ENCODE measurements at places on chromosomes 3 and 15. TPM values are rescaled to one million over a fixed set of nuclear protein-coding genes. Genes with fewer than 3 reads are reported as not detected.

- no peak for DNase-seq
Measured at GRCh38 chr3:107892955-107893624, 197.7 kb downstream of the CD47 start.

ACVR2B gene
- total RNA-seq, result 42.6 TPM

EAF2 gene
- 5.3 TPM for total RNA-seq

GOLGA6B gene
- total RNA-seq, result not detected

TMIE gene
- 2.5 TPM for total RNA-seq

GRCh38 chr3:9783954-9784353 is 8.3 kb downstream of the TADA3 start:
- DNase-seq, result no peak

DNA sequence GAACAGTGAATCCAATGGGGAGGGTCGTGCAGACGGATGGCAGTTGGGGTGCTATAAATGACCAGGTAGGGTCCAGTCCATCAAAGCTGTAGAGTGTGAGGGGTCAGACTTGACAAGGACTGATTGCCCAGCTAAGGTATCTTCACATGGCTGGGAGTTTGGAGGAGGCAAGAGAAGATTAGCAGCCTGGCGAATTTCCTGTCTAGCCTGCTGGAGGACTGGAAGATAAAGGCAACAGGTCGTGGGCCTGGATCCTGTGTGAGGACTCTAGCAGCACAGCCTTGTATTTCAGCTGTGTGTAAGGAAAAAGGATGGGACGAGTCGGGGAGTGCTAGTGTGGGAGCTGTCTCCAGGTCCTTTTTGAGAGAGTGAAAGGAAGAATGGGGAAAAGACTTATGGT is 17.6 kb downstream of the CCR5AS start:
- no peak for DNase-seq

DNA sequence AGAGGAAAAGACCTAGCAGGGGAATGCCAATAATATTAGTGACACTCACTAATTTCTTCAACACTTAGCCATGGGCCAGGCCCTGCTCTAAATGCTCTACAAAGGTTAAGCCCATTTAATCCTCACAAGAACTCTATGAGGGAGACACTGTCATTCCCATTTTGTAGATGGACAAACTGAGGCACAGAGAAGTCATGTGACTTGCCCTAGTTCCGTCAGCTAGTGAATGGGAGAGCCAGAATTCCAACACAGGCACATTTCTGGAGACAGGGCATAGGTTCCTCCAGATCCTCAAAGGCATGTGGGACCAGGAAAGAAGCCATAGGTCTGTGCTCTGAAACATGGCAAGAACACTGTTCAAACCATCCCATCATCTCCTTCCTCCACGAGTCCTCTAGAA is 31.5 kb downstream of the LOXL1 start:
- DNase-seq, result no peak

DNA sequence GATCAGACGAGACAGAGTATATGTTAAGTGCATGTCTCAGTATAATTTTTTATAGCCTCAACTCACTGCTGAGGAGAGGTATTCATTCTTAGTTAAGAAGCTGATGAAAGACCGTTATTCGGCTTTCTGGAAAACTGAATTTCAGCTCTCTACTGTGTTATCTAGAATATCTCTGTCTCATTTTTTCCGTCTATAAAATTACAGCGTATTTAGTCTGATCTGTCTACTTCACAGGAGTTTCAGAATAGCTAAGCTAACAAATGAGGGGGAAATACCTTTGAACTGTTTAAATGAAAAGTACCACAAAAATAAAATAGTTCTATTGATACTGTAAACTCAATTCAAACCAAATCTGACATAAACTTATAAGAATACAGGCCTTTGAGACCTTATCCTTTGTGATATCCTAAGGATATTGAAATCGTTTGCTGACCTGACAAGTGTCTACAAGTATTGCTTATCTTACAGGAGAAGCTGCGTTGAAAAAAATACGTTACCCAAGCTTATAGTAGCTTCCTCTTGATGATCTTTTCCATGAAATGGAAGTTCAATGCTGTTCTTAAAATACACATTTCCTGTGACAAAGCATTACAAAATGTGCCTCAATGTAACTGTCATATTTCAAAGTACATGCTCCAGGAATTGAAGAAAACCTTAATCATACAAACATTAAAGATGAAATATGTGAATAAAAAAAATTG is 104.6 kb downstream of the IL1RAP start:
- no peak for DNase-seq

DNA sequence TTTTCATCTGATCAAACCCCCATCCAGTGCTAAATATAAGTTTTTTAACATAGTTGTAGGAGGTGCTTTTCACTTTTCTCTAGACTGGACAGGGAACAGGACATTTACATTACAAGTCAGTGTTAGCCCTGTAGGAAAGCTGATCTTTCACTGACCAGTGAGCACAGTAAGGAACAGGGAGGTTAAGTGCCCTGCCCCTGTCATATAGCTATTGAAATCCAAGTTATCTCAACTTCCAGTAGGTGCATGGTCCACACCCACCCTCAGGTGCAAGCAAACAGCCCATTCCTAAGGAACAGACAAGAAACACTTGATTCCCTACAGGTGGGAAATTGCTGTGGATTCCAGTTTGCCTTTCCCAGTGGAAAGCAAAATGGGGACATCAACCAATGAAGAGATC is 79.1 kb upstream of the EIF1B start:
- no peak for DNase-seq

GRCh38 chr3:33377489-33377888 is 62.7 kb downstream of the UBP1 start:
- no peak for DNase-seq

DNA sequence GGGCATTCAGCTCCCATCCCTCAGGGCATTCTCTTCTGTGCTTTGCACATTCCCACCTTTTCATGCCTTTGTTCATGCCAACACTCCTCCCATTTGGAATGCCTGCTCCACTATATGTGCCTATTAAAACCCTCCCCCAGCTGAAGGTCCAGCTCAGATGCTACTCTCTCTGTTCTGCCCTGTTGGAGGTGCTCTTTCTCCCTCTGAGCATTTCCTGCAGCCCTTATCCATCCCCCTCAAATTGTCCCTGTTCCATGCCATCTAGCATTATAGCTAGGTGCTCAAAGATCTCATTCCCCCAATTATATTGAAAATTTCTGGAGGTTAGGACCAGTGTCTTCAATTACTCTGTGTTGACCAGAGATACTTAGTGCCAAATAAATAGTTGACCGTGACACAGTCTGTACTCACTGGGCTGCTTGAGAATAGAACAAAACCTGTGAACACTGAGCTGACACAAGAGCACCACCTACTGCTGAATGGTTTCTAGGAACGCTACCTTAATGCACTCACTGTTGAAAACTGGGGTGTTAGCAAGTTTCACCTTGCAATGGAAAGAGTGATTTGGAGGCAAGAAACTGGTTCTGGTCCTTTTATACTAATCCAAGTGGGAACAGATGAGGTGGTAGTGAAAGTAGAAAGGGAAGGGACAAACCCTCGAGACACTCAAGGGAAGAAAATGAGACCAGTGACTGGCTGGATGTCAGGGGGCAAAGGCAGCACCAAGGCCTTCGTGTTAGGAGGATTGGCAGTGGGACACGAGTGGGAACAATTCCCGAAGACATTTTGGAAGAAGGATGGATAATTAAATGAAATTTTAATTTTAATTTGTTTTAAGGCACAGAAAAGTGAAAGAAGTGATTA is 289.8 kb upstream of the ROPN1 start:
- no peak for DNase-seq

GRCh38 chr3:23723930-23724329 is 81.8 kb upstream of the UBE2E1 start:
- DNase-seq, result no peak

GRCh38 chr3:89332386-89332785 is 225.0 kb downstream of the EPHA3 start:
- no peak for DNase-seq

- DNase-seq, result no peak
Measured at GRCh38 chr3:149384911-149385321, 7.5 kb upstream of the TM4SF1 start.

DNA sequence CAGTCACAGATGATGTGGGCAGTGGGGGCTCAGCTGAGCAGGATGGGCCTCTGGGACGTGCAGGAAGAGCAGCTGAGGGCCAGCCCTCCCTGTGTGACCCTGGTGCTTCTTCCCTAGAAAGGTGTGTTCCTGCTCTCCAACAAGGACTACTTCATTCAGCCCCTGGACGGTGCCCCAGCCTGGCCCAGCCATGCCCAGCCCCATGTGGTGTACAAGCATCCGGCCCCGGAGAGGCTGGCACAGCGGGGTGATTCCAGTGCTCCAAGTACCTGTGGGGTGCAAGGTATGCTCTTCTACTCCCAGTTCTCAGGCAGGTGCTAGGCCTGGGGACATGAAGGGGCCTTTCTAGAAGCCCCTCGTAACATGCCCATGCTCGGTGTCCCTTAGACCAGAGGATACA is 38.3 kb downstream of the SAXO2 start:
- DNase-seq, result no peak

DLEC1 gene
- 0.78 TPM for total RNA-seq

CERS3 gene
- total RNA-seq, result 1.1 TPM

GRCh38 chr3:39064646-39065045 is 12.8 kb downstream of the WDR48 start:
- no peak for DNase-seq

DNA sequence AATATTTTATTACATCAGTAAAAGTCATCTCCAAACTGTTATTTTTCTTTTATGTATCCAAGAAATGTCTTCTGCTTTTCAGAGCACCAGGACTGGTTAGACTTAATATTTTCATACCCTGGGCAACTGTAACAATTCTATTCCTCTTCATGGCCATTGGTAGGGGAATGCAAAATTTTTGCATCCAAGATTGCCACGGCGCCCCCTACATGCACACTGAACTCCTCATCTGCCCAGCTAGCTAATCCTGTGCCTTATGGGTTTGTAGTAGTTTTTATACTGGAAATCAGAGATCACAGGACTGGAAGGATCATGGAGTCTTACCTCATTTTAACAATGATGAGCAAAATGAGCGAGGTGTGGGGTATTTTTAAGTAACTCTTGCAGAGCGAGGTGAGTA is 74.2 kb downstream of the CRTC3 start:
- DNase-seq, result no peak

DNA sequence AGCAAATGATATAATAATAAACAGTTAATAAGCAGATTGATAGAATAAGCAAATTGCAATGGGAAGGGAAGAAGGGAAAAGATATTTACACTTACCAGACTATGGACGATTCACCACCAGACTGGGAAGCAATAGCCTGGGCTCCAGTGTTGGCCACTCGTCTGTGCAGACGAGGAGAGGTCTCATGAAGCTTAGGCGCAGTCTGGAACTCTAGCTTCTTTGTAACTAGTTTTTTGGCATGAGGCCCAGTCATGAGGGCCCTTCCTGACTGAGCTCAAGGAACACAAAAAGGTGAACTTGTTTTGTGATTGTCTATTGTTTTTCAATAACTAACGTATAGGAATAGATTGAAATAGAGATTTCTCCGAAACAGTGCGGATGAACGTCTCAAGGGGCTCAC is 63.3 kb upstream of the GATM start:
- DNase-seq, result no peak

TMEM266 gene
- total RNA-seq, result 4.7 TPM

PEX5L gene
- 49.6 TPM for total RNA-seq

SLC12A1 gene
- 0.16 TPM for total RNA-seq

GRCh38 chr3:40951636-40952035 is 247.7 kb upstream of the CTNNB1 start:
- DNase-seq, result no peak

DNA sequence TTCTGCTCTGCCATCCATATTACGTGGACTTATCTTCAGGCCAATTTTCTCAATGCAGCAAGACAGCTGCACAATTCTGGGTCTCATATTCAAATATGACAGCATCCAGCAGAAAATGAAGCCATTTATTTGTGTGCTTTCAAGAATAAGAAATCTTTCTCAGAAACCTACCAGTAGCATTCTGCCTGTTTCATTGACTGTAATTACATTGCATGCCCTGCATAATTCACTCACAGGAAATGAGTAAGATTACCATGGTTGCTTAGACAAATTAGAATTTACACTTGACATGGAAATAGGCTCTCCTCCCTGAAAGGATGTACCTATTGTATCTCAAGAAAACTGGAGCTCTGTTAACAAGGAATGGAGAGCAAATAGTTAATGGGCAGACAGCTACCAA is 346.6 kb upstream of the DCBLD2 start:
- no peak for DNase-seq

GRCh38 chr3:9291821-9292410 is 42.5 kb upstream of the SRGAP3 start:
- no peak for DNase-seq

GRCh38 chr3:143122089-143122430 is 2.5 kb downstream of the CHST2 start:
- DNase-seq, result no peak

ARPP21 gene
- 656 TPM for total RNA-seq

CCK gene
- total RNA-seq, result 14.7 TPM

GRCh38 chr3:175257123-175257522 is 398.0 kb downstream of the NAALADL2 start:
- DNase-seq, result no peak

DNA sequence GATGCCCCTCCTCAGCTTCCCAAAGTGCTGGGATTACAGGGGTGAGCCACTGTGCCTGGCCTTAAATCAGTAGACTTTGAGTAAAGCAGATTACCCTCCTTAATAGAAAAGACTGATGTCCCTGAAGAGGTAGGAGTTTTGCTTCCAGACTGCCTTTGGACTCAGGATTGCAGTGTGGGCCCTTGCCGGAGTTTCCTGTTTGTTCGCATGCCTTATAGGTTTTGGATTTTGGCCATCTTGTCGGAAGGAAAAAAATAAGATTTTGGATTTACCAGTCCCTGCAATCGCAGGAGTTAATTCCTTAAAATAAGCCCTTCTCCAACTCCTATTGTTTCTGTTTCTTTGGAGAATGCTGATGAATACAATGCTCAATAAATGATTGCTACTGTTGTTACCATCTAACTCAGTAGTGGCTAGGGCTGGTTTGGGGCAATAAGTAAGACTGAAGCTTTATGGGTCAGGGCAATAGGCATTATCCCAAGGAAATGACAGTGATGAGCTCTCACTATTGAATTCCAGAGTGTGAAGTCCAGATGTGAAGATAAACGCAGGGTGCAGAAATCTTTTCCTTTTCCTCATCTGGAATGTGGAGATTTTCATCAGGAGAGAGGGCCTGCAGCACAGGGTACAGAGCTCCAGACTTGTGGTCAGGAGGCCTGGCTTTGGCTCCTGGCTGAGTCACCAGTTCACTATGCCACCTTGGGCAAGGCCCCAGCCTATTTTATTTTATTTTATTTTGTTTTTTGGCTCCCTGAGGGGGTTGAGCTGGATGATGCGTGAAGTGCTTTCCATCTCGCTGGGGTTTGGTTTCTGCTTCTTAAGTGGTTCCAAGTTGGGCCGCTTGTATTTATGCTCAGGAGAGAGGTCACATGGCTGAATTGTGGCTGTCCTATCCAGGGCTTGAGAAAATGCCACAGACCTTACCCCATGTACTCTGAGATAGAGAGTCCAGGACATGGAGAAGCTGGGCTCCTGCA is 25.3 kb downstream of the FOXL2 start:
- no peak for DNase-seq

GRCh38 chr3:32646761-32647160 is 38.2 kb upstream of the CNOT10 start:
- no peak for DNase-seq

GCNT3 gene
- total RNA-seq, result not detected

Measured in occipital lobe (tissue), 3 donors.